ENCODE measurements at places on chromosomes 7 and 10.
A peak's percentile ranks its signal among the peaks of the same experiment; 100 is the strongest.

GRCh38 chr10:56662765-56663447 is 301.8 kb upstream of the ZWINT start:
- DNase-seq = no peak

GRCh38 chr7:728602-729001 is 1.5 kb upstream of the PRKAR1B start:
- DNase-seq = no peak

DNA sequence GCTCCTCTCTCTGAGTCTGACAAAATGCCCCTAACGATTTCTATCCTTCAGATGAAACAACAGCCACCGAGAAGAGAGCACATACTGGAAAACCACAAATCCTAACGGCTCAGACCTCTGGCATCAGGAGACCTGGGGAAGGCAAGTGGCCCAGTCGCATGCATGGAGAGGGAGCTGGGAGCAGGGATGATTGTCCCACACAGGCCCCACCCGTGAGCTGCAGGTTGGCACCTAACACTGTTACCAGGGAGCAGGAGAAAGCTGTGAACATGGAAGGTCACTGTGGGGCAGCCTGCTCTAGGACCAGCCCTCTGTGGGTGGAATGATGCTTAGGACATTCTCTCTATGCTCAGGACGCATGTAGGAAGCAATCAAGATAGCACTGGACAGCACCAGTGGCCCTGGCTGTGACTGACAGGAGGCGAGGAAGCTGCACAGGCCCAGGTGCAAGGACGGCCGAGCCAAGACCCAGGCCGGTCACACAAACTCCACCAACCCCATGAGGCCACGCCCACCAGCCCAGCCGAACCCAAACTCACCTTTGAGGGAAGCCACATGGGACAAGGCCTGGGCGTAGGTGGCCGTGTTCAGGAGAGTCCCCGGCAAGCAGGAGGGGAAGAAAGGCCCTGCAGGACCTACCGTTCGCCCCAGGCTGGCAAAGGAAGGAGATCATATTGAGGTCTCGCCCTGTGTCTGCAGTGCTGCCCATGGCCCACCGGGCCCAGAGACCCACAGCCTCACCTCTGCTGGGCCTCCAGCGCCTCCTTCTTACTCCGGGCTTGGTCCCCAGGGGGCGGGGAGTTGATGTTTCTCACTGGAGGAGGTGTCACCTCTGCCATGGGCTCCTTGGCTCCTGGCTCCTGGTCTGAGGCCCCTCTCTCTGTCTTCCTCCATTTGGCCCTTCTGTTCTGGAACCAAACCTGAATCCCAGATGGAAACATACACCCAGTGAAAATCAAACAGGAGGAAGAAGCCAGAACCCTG is 9.7 kb downstream of the DRGX start:
- DNase-seq = no peak

GRCh38 chr7:128040205-128040604 is 9.0 kb upstream of the LRRC4 start:
- no peak for DNase-seq

- DNase-seq = no peak
Observed at GRCh38 chr10:127470911-127471310, 78.2 kb upstream of the NPS start.

DNA sequence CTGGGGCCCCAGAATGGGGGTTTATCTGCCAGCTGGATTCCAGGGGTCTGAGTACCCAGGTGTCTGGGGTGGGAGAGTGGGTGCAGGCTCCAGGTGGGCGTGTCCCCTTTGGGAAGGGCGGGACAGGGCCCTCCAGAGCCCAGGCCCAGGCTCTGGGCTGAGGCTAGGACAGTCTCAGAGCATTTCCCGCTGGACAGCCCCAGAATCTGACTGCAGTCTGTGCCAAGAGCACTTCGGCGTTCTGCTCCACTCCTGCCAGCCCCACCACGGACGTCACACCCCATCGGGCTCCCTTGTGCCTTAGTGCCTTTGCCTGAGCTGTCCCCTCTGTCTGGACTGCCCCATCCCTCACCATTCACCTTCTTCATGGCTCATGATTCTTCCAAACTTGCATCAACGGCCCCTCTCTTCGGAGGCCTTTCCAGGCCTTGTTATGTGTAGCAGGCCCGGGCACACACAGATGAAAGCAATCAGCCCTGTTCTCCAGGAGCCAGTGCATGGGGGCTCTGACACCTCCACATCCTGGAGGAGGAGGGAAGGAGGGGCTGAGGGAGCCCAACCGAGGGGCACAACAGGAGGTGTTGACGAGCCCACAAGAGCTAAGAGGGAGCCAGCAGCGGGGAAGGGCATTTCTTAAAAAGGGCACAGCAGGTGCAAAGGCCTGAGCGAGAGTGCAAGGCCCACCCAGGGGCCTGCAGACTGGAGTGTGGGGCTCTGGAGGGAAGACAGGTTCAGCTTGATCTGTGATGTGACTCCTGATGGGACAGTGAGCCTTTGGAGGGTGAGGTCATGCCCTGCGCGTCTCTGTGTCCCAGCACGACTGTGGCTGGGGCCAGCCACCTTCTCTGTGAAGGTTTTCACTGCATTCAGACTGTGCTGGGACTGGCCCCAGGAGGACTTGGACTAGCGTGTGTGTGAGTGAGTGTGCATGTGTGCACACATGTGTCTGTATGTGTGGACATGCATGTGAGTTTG is 41.7 kb downstream of the GTF2IRD1 start:
- no peak for DNase-seq

DNA sequence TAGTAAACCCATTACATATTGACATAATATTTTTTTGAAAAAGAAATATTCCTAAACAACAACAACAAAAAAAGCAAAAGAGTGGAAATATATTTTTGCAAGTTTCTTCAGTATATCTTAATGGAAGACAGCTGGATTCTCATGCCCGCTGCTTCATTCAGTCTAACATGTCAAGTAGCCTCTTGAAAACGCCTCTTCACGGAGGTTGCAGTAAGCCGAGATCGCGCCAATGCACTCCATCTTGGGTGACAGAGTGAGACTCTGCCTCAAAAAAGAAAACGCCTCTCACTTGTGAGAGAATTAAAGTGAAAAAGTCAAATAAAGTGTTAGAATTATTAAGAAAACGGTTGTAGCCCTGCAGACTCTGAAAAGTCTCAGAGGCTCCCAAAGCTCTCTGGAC is 1.3 kb downstream of the CUTC start:
- no peak for DNase-seq

- peak; percentile 66 for DNase-seq
Observed at GRCh38 chr10:103678178-103678526, 177.2 kb downstream of the SH3PXD2A start.

DNA sequence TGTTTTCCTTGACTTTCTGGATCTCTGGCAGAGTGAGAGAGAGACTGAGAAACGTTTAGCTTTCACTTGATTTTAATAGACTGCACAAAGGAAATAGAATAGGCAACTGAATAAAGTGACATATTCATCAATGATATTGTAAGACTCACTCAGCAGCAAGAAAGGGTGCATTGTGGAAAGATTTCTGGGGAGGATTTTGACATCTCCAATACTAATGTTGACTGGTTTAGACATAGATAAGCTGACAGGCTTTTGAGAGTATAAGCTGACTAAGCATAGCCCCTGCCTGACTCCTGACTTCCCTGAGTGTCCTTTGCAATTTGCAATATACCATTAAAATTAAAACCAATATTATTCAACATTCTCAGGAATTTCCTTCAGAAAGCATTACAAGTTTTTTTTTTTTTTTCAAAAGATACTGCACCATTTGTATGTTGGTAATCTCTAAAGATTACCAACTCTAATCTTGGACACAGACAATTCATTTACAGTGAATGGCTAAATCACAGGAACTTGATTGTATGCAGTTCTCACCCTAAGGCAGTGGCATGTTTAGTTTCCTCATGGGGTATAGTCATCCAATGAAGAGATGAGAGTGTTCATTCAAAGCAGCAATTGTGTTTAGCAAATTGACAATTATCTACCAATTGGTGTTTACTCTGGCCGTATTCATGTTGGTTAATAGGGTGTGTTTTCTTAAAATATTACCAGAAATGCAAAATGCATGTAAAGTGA is 325.6 kb downstream of the SORCS3 start:
- no peak for DNase-seq

DNA sequence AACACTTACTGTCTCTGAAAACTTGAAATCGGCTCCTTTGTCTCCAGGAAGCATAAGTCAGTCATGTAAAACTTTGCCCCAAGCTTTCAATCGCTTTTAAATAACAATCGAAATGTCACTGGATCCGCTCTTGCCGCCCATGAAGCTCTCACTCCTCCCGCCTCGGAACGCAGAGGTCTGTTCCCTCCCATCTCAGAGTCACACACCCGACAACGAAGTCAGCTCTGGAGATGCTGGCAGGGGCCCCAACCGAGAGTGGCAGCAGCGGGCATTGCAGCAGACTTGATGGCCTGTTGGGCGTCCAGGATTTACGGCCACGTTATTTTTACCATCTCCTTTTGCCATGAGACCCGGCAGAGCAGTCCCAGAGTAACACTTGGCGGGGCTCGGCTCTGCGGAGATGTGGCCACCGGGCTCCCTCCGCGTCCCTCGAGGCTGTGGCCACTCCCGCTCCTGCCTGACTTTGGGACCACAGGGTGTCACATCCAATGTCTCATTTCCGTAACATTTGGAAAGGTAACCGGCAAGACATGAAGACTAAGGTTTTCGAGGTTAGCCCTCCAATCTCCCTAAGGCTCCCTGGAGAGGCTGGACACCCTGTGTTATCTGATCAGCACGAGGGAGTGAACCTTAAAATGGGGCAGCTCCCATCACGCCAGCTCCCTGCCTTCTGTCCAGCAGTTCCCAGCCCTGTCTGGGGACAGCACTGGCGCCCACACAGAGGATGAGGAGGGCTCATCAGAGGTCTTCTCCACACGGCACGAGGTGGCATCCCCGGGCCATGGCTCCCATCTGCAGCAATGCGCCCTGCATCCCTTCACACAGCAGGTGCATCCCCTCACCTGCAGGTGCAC is 62.8 kb upstream of the ADGRA1 start:
- no peak for DNase-seq

- DNase-seq = no peak
Observed at GRCh38 chr10:14684354-14684753, 90.3 kb downstream of the FAM107B start.

DNA sequence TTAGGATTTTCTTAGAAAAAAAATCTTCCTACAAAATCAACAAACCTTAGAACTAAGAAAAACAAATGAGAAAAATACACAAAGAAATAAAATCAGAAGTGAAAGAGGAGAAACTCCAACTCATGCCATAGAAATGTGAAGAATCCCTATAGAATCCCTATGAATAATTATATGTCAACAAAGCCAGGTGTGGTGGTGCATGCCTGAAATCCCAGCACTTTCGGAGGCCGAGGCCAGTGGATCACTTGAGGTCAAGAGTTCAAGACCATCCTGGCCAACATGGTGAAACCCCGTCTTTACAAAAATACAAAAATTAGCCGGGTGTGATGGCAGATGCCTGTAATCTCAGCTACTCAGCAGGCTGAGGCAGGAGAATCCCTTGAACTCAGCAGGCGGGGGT is 27.1 kb downstream of the ACSM6 start:
- no peak for DNase-seq

DNA sequence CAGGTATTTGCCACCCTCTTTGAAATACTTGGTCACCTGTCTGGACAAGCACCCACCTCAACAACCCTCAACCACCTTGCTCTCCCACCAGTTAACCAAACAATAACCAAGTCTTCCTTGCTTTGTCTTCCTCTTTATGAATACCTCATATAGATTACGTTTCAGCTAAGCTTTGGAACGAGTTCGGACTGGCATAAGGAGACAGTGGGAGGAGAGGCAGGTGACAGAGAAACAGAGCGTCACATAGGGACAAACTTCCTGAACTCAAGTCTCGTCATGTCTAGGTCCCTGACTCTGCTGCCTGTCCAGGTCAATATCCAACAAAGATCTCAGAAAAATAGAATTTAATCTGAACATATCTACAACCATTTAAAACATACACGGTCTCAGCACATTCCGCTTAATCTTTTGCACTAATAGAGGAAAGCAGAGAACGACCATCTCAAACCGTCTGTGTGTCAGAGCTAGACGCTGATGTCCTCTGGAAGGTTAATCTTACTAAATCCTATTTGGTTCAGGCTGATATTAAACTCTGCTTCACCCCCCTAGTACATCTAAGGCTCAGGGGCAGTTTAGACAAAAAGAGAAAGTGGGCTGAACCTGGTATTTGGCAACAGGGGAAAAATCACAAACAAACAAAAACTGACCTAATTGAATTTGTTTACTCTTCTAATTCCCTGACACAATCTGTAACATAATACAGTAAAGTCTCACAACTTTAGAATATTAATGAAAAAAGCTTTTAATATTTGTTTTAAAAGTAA is 26.4 kb upstream of the SVOPL start:
- DNase-seq = no peak

DNA sequence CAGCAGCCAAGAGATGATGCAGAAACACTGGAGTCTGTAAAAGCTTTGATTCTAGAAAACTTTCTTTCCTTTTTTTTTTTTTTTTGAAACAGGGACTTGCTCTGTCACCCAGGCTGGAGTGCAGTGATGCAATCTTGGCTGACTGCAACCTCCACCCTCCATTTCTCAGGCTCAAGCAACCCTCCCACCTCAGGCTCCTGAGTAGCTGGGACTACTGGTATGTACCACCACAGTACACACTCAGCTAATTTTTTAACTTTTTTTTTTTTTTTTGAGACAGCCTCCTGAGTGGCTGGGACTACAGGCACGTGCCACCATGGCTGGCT is 17.0 kb upstream of the BAG3 start:
- DNase-seq = no peak

- DNase-seq = no peak
Observed at GRCh38 chr7:112199035-112199655, 7.1 kb downstream of the DOCK4 start.

- DNase-seq = no peak
Observed at GRCh38 chr7:122136078-122136477, 8.0 kb downstream of the AASS start.

GRCh38 chr10:102801978-102802377 is 35.2 kb downstream of the CYP17A1 start:
- no peak for DNase-seq

DNA sequence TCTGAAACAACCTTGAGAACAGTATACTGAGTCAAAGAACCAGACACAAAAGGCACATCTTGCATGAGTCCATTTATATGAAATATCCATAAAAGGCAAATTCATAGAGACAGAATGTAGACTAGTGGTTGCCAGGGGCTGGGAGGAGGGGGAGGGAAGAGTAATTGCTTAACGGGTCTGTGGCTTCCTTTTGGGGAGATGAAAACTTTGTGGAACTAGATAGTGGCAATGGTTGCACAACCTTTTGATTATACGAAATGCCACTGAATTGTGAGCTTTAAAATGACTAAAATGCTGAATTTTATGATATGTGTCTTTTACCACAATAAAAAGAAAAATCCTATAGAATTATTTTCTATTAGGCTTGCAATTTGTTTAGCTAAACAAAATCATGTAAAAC is 16.8 kb downstream of the ADRB1 start:
- DNase-seq = no peak

DNA sequence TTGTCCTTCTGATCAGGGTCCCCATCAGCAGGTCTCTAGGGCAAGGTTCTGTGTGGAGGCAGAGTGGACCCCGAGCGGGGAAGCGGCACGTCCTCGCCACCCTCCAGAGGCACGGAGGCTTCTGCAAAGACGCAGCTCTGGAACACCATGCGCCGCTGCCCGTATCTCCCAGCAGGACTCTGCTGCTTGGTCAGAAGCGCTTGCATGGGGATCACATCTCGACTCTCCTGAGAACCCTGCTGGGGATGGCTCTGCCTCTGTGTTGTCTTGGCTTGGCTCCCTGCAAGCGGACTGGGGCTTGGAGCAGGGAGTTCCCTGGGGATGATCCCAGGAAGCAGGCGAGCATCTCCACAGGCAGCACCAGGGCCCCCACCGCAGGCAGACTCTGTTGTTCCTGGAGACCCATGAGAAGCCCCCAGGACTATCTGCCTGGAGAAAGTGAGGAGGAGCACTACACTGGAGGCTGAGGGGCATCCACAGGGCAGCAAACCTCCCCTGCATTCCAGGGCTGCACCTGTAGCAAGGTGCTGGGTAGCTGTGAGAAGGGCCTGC is 520.5 kb downstream of the GLRX3 start:
- DNase-seq = no peak
